ENCODE measurements at places on chromosomes 12 and 14.

DNA sequence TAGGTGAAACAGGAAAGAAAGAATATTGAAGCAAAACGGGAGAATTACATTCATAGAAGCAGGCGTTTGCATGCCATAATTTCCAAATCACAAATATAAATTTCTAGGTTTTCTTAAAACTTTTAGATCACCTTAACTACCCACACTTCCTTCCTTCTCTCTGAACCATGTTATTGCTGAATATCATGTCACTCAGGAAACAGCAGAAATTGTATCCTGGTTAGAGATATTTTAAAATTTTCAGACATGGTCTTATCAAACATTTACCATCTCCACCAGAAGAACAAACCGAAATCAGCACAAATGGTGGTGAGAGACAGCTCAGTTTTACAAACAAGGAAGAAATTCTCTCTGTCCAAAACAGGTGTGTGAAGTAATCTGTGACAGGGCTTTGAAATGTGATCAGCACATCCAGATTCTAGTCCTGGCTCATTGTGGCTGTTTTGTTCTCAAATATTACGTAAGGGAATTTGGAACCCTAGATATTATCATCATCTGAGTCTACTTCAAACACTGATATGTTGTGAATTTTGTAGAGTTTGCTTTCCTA is 16.3 kb downstream of the TESPA1 start:
- DNase-seq = no peak

- DNase-seq = no peak
Measured at GRCh38 chr12:103326190-103326589, 169.6 kb downstream of the C12orf42 start.

GRCh38 chr14:89255852-89256251 is 161.2 kb downstream of the FOXN3 start:
- DNase-seq = no peak

GRCh38 chr12:24246934-24247333 is 297.5 kb upstream of the SOX5 start:
- no peak for DNase-seq

DNA sequence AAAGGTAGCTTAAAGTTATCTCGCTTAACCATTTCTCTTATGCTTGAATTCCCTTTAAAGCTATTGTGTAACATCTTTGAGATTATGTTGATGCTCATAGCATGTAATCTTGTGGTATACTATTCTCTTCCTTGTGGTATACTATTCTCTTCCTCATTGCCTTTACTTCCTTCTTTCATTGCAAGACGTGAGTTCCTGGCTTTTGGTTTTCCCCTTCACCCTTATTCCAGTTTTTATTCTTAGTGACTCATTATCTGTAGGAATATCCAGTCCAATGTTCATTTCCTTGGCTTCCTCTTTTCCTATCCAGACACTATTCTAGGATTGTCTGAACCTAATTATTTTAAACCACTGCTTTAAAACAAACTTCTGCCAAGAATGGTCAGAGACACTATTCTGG is 564.0 kb downstream of the CCER1 start:
- DNase-seq = no peak

- DNase-seq = no peak
Measured at GRCh38 chr12:110883251-110883650, 36.5 kb downstream of the CCDC63 start.

DNA sequence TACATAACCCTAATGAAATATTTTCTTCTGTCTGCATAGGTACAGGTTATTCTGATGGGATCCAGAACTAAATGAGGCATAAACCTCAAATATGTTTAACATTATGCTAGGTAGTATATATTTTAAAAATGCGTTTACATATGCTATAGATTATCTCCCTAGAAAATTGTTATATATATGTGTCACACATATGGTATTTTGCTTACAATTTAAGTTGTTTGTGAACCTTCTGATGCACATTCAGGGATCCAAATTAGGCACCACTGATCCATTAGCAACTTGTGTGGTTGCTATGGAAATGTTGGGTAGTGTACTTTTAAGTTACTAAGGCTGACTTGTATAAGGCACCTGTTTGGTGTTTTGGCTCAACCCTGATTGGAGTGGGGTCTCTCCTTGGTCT is 456.7 kb downstream of the AEBP2 start:
- no peak for DNase-seq

- DNase-seq = no peak
Measured at GRCh38 chr12:15074351-15074750, 101.5 kb downstream of the PDE6H start.

- no peak for DNase-seq
Measured at GRCh38 chr12:109258607-109259544, 50.2 kb downstream of the FOXN4 start.

- no peak for DNase-seq
Measured at GRCh38 chr12:14410841-14411569, 45.5 kb downstream of the ATF7IP start.

GRCh38 chr12:51883998-51884675 is 3.8 kb upstream of the ANKRD33 start:
- DNase-seq = no peak
